ENCODE measurements at places on chromosomes 11 and 22. TPM values are rescaled to one million over a fixed set of nuclear protein-coding genes. Genes with fewer than 3 reads are reported as not detected.

RRAS2 gene
- total RNA-seq: 58.4 TPM

BRSK2 gene
- total RNA-seq: 32.2 TPM

OSBPL5 gene
- 20.2 TPM for total RNA-seq

SGSM1 gene
- total RNA-seq: 1.6 TPM

DERL3 gene
- total RNA-seq: 1.0 TPM

MACROD1 gene
- total RNA-seq: 16.8 TPM

MUC6 gene
- total RNA-seq: 0.49 TPM

OR8D1 gene
- not detected for total RNA-seq

MOGAT2 gene
- 0.08 TPM for total RNA-seq

C22orf15 gene
- total RNA-seq: not detected

CCDC90B gene
- total RNA-seq: 41.9 TPM

WNT11 gene
- 1.1 TPM for total RNA-seq
